ENCODE measurements at places on chromosomes 2 and 18.

DNA sequence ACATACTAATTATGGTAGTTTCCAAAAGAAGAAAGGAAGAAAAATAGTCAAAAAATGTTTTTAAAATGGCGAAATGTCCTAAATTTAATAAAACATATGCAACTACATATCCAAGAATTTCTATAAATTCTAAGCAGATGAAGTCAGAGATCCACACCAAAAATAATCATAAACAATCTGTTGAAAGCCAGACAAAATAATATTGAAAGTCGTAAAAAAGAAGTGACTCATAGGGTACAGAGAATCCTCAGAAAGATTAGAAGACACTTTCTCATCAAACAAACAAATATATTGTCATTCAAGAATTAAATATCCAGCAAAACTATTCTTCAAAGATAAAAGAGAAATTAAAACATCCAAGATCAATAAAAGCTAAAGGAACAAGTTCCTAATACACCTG, 281.4 kb upstream of the ZNF804A start:
- no peak for DNase-seq

DNA sequence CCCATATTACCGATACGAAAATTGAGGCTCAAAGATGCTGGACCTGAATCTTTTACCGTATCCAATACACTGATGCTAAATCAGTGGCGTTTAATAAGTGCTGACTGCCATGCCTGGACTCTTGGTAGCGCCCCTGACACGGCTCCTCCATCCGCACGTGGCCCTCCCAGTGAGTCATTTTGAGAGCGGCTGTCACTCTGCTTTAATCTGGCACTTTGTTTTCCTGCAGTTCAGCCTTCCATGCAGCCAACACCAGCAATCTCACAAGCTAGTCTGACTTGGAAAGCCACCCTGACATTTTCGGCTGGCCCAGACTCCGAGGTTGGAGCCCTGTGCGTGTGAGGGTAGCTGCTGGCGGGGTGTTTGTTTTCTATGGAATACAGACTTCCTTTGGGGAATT, 155.1 kb upstream of the LMAN1 start:
- DNase-seq, result no peak

DNA sequence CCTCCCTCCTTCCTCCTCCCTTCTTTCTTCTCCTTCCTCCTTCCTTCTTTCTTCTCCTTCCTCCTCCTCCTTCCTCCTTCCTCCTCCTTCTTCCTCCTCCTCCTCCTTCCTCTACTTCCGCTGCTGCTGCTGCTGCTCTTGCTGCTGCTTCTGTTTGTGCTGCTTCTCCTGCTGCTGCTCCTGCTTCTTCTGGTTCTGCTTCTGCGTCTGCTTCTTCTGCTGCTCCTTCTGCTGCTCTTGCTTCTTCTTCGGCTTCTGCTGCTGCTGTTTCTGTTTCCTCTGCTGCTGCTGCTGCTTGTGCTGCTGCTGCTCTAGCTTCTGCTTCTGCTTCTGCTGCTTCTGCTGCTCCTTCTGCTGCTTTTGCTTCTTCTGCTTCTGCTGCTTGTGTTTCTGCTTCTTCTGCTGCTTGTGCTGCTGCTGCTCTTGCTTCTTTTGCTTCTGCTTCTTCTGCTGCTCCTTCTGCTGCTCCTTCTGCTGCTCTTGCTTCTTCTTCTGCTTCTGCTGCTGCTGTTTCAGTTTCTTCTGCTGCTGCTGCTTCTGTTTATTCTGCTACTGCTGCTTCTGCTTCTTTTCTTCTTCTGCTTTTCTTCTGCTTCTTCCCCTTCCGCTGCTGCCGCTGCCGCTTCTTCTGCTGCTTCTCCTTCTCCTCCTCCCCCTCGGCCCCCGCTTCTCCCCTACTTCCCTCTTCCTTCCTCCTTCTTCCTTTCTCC, 8.6 kb downstream of the SNRNP27 start:
- no peak for DNase-seq

DNA sequence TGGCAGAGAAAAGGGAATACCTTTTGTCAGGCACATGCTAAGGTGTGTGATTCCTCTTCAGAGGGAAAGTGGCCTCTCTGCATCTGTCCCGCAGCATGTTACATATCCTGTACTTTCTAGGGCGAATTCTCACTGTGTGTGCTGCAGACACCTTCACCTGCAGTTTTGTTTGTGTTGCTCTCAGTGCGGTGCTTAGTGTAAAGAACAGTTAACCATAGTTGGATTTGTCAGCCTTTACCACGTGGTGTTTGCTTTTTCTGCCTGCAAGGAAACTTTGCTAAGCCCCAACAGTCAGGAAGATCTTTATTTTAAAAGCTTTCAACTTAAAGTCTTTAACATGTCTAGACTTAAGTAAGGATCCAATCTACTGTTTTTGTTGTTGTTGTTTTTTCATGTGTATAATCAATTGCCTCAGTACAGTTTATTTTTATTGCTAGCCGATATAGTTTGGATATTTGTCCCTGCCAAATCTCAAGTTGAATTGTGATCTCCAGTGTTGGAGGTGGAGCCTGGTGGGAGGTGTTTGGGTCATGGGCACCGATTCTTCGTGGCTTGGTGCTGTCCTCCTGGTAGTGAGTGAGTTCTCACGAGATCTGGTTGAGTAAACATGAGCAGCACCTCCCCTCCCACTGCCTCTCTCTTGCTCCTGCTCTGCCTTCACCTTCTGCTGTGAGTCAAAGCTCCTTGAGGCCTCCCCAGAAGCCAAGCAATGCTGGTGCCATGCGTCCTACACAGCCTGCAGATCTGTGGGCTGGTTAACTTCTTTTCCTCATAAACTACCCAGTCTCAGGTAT, 90.6 kb downstream of the SNTG2 start:
- no peak for DNase-seq

DNA sequence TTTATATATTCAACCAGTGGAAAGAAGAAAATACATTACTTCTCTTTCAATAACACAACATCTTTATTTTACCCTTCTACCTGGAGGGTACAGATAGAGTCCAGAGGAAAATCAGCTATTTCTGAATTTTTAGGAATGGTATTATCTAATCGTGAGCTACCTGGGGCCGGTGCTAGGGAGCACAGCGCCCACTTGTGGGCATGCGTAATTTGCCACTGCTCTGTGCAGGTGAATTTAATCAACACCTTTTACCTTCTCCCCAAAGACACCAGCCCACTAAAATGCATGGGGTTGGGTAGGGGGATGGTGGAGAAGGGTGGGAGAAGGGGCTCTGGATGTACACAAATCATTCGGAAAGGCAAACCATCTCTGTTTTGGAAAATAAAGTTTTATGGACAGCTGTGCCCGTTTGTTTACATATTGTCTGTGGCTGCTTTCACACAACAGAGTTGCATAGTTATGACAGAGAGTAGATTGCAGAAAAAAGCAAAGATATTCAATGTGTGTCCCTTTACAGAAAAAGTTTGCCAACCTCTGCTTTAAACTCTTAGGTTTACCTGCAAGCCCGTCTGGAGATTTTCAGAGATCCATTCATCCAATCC, 51.5 kb upstream of the DCC start:
- no peak for DNase-seq

- DNase-seq, result no peak
These were observed 63.7 kb downstream of the IL1R2 start for GRCh38 chr2:102055346-102055990.

DNA sequence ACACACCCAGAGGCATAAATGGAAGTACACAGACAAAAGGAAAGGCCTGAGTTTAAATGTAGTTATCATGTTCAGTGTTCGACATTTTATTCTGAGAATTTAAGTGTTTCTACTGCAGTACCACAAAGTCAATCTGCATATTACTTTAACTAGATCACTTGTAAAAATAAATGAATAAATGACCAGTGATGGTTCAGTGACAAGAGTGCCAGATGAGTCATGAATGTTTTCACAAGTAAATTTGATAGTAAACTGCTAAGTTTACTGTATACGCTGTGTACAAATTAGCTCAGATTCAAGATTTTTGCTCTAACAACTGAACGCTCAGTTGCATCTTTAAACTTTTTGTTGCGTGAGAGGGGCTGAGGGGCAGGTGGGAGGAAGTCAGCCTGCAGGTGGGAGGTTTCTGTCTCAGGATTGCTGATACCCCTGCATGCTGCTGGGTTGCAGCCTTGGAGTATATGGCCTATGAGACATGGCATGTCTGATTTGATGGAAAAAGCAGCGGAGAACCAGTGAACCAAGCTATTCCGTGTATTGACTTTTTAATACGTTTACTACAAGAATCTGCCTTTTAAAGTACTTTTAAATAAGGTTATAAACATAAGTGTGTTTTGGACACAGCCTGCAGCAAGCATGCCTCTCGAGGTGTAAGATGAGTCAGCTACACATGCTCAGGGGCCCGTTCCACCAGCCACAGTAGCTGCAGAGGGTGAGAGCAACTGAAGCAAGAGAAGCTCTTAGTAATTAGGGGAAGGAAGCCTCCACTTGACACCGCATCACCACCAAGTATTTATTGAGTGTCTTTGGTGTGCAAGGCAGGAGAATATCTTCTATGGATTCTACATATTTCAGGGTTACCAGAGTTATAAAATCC, 245.1 kb downstream of the NEDD4L start:
- no peak for DNase-seq

- DNase-seq, result no peak
These were observed 21.1 kb downstream of the BABAM2 start for GRCh38 chr2:27911458-27912210.

DNA sequence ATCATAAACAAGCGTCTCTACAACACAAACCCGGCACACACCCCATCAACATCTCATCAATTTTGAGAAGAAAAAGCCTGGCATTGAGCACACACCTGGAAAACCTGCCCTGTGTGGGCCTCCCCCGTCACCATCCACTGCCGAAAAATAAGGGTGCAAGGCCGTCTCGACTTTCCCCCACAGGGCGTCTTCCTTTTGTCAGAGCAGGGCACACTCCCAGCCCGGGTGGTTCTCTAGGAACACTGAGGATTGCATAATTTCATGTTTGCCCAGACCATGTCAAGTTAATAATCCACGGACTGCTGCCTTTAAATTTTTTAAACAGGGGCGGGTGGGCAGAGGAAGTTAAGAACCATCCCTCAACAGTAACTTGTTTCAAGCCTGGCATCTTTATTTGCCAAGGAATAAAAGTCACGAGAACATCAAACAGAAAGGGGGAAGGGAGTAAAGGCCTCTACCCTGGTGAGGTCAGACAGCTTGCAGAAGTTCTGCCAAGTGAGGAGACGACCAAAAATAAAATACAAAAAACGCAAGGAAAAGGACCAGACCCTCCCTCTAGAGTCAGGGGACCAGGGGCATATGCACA, 2.1 kb downstream of the TFCP2L1 start:
- no peak for DNase-seq

DNA sequence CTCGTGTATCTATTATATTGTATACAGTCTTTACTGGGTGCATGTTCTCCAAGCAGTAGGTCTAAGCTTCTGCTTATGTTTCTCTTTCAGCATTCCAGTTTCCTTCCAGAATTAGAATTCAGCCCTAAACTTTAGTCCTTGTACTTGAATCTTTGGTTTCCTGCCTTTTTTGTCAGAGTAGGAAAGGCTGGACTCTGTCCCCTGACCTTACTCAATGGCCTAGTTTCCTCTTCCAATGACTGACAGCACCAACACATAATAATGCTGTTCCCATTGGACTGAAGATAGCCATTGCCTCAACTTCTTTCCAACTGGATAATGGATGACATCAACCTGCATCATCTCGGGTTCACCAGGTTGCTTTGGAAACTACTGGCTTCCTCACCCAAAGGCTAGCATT, 217.0 kb downstream of the FIGN start:
- no peak for DNase-seq

DNA sequence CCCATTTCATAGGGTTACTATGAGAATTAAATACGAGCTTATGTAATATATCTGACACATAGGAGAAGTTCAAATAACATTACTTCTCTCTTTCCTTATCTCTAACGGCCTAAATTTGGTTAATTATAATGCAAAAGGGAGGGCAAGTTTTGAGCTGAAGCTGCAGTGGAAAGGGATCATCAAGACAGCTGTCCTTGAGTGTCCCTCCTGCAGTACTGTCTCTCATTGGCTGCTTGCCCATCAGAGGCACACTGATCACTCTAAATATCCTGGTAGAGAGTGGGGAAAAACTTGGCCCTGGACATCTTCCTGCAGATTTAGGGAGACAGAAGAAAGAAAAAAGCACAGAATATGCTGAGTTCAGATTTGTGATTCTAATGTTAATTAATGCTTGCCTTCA, 186.0 kb downstream of the CAMKMT start:
- no peak for DNase-seq

DNA sequence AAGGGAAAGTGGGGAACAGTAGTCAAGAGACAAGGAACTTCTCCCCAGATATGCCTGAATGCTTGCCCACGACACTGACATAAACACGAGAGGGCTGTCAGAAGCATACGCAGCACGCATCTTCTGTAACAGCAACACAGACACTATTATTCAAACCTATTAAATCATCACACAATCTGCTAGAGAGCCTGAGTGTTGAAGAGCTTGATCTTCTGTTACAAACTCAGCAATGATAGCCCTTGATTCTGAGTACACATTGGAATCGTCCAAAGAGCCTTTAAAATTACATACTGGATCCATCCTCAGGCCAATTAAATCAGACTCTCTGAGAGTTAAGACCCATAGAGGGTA, 111.6 kb downstream of the ZNF521 start:
- DNase-seq, result no peak

DNA sequence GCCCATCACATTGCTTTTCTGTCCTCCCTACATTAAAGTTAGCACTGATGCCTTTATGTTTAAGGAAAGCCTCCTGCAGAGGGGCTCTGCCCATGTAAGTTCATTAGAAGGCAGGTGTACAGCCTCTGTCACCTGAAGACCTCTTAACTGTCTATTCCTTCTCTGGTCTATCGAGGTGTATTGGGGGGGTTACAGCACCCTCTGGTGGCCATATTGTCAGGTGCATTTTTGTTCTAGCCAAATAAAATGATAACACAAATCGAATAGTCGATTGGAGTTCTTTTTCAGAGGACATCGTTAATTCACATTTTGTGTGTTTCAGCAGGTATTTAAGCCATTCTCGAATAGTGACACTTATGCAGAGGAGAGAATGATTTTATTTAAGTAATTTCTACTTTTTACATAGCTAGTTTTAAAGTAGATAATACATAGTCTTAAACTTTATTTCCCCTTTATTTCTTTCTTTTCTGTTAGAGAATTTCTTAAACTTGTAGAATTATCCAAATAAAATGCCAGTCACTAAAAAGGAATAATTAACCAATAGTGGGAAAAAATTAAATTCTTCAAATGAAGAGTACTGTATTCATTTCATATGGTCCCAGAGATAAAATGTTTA, 136.8 kb downstream of the NEDD4L start:
- DNase-seq, result no peak

DNA sequence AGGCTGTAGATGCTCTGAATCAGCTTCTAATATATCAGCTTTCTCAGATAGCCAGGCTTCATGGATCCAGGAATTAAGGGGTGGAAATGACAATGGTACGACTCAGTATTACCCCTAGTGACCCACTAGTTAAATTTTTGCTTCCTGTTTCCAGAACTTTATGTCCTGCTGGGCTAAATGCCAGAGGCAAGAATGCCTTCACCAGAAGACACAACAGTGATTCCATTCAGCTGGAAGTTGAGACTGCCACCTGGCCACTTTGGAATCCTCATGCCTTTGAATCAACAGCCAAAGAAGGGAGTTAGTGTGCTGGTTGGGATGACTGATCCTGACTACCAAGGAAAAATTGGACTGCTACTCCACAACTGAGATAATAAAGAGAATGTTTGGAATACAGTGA, 239.1 kb downstream of the ASXL3 start:
- no peak for DNase-seq

- DNase-seq, result no peak
These were observed 842.1 kb upstream of the FANCL start for GRCh38 chr2:59083075-59083828.

Data from anterior cingulate cortex (tissue), 58 donors.